Fibroblast of skin of abdomen (primary cell): ENCODE measurements at places on chromosomes 4 and X.

DNA sequence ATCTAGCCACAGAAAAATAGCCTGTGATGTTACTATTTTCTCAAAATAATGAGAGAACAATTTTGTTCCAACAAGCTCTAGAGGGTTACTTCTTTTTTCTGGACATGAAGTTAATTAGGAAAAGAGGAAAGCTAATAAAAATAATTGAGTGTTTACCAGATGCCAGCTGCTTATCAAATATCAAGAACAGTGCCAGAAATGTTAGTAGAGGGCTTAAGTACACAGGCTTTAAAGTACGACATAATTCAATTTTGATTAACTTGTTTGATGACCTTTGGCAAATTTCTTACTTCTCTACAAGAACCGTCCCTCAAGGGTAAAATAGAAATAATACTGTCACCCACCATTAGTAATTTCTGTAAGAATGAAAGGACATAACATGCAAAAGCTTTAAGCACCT, 977.0 kb downstream of the FSTL5 start:
- DNase-seq, result no peak

DNA sequence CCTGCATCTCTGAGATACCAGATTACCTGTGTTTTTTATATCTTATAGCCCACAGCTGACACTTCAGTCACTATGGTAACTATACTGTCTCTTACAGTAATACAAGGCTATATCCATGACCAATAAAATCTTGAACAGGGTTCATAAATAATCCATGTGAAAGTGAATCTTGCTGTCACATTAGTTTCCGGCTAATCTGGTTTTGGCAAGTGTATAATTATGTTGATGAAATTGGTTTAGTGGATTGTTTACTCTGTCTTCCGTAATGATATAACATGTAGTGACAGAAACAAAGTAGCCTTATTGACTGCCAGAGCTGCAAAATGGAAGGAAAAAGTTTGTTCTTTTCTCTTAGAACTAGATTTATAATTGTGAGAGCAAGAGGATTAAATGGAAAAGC, 686.6 kb upstream of the PABPC4L start:
- DNase-seq, result no peak

GRCh38 chrX:39335513-39336235, 534.4 kb downstream of the MID1IP1 start:
- DNase-seq, result no peak

DNA sequence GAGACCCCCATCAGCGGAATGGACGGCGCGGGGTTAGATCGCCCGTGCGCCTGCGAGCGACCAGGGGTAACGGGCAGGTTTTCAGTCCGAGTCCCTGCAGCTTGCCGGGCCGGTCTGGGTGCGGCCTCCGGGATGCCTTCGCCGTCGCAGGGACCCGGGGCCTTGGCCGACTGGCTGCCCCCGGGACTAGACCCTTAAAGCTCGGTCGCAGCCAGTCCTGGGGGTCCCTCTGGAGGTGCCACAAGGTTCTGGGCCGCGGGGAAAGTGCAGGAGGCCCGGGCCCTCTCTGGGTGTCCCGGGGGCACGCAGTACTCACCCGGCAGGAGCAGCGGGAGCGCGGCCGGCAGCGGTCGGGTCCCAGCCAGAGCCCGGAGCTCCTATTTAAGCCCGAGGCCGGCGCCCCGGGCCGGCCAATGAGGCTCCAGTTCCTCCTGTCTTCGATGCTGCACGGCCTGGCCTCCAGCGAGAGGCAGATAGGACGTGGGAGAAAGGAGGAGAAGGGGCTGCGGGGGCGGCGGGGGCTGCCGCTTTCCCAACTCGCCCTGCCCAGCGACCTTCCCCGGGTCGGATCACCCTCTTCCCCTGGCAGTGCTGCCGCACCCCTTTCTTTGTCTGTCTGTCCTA, at the start of gene SPON2:
Gene SPON2 (minus strand): TSS at position 356 of the 624 bp plus-strand sequence.
- no peak for DNase-seq

DNA sequence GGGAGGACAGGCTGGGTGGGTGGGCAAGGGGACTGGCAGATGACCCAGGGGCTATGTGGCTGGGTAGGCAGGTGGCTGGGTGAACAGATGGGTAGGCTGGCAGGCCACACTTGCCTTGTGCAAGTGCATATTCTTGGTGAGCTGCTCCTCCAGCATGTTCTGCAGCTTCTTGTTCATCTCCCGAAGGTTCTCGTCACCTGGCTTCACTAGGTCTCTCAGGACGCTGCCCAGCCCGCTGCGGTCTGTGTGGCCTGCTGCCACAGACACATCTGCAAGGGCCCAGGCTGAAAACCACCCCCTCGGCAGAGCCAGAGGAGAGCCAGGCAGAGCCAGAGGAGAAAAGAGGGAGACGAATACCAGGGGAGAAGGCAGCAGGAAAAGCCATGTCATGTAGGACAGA, 3.4 kb upstream of the KCND1 start:
- no peak for DNase-seq

DNA sequence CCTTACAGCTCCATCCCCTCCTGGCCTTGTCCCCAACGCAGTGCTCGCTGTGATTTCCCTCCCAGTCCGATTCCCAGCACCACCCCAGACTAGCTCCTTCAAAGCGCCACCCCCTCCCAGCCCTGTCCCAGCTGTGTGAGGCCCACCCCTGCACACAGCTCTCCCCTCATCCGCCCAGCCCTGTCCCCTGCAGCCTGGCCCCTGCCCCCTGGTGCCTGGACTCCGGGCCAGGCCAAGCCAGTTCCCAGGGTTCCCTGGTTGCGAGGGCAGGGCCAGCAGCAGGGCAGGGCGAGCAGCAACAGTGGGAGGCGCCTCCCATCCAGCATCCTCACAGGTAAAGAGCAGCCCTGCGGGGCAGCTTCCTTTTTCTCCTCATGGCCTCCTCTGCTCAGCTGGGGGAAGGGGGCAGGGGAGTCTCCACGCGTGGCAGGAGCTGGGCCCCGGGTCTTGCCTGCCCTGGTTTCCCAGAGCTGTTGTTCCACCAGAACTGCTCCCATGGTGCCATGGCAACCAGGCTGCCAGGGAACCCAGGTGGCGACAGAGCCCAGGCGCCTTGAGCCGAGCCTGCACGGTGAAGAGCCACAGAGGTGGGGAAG, 24.8 kb downstream of the IQSEC2 start:
- DNase-seq, result no peak
